Neural progenitor cell (in vitro differentiated cells): ENCODE measurements at places on chromosomes 5 and 9. TPM values are rescaled to one million over a fixed set of nuclear protein-coding genes. Genes with fewer than 3 reads are reported as not detected.

Gene SLC4A9
- not detected in 2 replicates for total RNA-seq

Gene CMYA5
- 1.4 and 3.5 TPM in 2 replicates for total RNA-seq

Gene C9orf50
- total RNA-seq = not detected in 2 replicates

Gene FOXD4L3
- not detected in 2 replicates for total RNA-seq

DNA sequence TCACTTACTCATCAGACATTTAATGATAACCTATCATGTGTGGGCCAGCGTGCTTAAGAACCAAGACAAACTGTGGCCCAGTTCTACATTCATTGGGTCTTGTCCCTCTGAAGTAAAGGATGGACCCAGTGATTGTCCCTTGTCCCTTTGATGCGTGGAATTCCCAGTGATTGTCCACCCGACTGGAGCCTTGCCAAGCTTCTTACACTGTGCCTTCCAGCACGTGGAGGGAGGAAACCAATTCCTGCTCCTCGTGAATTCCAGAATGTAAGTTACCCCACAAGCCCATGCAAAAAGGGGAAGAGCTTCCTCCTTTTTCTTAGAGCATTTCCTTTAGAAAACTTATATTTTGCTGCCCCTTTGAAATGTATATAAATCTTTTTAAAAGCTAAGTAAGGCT, 7.9 kb downstream of the CKMT2 start:
- DNase-seq = no peak

DNA sequence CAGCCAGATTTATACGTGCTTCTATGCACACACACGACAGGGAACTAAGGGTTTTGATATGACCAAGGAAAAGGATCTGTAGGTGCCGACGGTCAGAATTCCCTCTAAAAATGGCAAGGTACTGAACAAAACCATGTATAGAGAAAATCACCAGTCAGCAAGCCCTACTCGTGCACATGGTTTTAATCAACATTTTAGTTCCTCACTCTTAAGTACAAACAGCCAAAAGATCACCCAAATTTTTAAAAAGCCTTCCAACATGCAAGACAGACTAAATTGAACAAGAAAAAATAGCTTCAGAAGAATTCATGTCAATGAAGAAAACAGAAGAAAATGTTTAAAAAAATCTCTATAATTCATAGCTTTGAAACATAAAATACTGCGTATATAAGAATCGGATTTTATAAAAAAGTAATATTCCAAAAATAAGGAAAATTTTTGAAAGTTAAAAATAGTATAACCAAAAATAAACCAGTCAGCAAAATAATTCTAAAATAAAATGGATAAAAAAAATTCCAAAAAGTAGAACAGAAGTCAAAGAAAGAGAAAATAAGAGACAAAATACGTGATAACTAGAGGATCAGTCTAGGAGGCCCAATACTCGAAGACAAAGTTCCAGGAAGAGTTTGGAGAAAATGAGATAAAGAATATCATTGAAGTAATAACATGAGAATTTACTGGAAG, 43.0 kb upstream of the KCNV2 start:
- DNase-seq = no peak

DNA sequence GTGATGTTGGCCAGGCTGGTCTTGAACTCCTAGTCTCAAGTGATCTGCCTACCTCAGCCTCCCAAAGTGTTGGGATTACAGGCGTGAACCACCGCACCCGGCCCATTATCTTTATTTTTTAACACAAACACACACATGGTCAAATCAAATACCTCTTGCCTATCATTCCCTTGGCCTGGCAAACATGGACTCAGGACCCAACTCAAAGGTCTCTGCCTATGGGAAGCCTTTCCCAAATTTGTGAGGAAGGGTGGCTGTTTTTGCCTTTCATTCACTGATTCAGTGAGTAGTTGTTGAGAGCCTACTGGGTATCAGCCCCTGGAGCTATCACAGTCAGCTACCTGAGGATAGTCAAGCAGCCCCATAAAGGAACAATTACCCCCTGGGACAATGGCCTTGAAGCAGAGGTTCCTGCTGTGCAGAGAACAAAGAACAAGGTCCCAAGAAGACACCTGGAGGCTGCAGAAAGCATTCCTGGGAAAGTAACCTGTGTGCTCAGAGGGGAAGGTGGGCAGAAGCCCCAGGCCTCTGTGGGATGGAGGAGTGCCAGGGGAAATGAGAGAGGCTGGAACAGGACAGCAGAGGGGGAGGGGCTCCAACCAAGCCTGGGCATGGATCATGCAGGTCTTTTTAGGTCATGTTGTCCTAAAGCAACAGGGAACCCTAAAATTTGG, 126.4 kb downstream of the CRB2 start:
- no peak for DNase-seq

GRCh38 chr9:134404376-134405358, 78.4 kb downstream of the RXRA start:
- no peak for DNase-seq
